SW 1271 (cell line): ENCODE measurements at places on chromosomes 6 and 20.

GRCh38 chr6:88301888-88302768 is 136.0 kb upstream of the CNR1 start:
- DNase-seq, result no peak

DNA sequence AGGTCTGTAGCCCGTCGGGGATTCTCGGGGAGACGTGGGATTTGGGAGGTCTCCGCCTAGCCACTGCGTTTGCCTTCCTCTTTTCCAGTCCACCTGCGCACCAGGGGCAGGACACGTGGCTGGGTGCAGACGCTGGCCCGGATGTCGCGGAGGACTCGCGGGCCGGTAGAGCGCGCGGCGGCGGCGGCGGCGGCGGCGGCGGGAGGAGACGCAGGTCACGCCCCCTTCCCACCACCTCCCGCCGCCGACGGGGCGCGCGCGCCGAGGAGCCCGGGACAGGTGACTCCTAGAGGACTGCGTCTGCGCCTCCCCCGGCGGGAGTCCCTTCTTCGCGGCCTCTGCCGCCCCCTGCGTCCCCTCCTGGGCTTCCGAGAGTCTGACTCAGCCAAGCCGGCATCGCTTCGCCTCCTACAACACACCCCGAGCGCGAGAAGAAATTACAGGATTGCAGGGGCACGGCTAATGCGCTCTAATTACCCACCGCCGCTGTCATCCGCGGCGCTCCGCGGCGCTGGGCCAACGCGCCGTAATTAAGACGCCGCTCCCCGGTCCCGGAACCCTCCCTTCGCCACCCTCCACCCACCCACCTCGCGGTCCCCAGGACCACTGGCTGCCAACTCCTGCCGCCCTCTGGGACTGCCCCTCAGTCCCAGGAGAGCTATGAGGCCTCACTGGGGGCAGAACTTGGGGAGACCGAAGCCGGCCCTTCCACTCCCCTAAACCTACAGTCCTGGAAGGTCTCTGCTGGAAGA is 124.5 kb downstream of the MRPL14 start:
- no peak for DNase-seq

- no peak for DNase-seq
Observed at GRCh38 chr20:45857882-45858216, 435 bp downstream of the ZSWIM3 start.

DNA sequence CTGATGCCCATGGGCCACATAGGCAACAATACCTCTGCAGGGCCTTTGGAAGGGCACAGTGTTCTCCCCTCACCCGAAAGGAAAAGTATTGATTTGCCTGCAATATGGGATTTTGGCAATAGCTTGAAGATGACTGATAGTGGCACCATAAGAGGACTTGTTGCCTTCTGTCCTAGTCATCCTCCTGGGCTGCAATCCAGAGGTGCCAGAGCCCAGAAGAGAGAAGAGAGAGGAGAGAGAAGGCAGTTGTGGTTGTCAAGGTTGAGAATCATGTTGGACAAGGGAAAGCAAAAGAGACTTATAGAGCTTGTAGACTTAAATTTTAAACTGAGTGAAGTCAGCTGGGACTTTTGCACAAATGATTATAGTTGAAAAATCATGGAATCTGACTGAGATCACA is 14.6 kb downstream of the HDGFL1 start:
- DNase-seq, result no peak

DNA sequence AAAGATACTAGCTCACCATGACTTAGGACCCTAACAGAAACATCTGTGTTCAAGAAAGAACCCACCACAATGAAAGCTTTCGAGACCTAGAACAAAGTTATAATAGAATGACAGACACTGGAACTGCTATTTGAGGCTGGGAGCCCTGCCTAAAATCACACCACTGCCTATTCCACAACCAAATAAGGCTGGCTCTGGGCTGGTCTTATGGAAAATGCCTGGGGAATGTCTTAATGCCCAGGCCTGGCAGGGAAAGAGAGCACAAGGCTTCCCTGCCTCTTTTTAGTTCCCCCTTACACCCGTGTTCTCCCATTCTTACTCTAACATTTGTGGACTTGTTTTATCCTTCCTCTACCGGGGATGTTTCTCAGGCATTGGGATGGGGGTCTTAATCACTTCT is 5.6 kb upstream of the METTL24 start:
- DNase-seq, result no peak

DNA sequence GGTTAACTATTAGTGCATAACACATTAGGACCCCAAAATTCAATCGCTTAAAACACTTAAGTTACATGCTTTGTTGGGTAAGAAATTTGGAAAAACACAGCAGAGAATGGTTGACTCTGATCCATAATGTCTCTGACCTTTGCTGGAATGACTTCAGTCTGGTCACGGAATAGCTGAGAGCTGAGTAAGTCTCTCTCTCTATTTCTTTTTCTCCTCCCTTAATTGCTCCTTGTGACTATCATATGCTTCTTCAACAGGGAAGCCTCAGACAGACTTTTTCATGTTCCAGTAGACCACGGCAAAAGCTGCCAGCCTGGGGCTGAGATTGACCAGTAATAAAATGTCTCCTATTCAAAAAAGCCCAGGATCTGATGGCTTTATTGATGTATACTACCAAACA is 4.8 kb downstream of the OR12D1 start:
- DNase-seq, result no peak

DNA sequence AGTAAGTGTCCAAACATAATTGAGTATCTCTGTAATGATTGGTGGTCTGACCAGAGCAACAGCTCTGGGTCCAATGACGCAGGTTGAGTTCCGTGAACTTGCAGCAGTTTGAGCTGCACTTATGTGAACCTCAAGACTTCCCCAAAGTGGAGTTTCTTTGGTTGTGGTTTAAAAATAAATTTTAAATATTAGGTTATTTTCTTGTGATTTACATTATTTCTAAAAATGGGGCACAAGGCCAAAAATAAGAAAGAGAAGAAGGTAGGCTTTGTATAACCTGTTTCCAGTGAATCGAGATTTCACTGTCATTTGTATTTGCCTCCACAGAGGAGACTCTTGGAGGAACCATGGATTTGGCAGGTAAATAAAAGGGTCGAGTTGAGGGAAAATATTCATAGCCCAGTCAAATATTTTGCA is 166.4 kb upstream of the ZNF217 start:
- no peak for DNase-seq

DNA sequence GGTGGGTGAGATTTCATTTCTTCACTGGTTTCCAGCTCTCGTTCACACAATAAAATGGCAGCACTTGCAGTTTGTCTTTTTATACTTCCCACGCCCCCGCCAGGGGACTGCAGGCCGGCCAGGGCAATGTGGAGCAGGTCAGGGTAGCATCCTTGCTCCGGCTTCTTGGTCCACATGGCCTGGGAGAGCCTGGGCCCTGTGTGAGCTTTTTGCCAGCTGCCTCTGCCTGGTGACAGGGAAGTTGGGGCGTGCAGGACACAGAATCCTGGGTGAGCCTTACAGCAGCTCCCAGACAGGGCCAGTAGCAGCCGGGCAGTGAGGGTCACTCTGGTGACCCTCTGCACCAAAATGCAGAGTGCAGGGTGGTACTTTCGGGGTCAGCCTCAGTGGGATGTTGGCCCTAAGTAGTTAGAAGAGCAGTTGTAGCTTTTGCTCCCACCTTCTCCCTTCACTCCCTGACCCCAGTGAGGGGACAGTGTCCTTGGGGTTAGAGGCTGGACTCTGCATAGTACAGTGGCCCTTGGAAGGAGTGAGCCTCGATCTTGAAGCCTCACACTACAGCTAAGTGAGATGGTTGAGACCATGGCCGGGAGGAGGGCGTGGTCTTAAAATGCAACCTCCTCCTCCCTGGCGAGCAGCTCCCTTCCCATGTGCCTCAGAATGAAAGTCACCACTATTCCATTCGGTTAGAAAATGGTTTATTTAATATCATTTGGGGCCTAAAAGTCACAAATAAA is 23.8 kb downstream of the PYGB start:
- DNase-seq, result no peak

DNA sequence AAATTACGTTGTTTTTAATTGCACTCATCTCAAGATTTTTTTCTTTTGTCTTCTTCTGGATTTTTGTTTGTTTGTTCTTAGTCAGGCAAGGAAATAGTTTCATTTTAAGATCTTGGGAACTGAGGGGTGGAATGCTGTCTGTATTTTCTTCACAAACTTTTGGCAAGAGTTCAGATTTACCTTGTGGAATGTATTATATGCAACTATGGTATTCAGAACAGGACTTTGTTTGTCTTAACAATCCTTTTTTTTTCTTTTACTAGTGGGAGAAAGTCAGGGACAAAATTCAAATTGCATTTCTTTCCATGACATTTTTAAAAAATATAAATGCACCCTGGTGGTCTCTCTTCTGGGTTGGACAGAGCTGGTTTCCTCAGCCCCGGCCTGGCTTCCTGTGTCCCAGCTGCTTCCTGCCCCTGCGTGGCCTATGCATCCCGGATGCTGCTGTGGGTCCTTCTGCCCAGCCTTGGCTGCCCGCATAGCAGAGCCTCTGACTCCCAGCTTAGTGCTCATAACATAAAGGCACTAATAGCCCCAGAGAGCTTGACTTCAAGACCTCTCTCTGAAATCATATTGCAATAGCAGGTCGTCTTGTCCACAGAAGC is 520.7 kb downstream of the QKI start:
- no peak for DNase-seq

- DNase-seq, result no peak
Observed at GRCh38 chr6:37838219-37838921, 18.8 kb downstream of the ZFAND3 start.

GRCh38 chr20:35947907-35948306 is 6.4 kb downstream of the SCAND1 start:
- DNase-seq, result no peak

- DNase-seq, result no peak
Observed at GRCh38 chr20:14775778-14776177, 438.4 kb upstream of the FLRT3 start.

DNA sequence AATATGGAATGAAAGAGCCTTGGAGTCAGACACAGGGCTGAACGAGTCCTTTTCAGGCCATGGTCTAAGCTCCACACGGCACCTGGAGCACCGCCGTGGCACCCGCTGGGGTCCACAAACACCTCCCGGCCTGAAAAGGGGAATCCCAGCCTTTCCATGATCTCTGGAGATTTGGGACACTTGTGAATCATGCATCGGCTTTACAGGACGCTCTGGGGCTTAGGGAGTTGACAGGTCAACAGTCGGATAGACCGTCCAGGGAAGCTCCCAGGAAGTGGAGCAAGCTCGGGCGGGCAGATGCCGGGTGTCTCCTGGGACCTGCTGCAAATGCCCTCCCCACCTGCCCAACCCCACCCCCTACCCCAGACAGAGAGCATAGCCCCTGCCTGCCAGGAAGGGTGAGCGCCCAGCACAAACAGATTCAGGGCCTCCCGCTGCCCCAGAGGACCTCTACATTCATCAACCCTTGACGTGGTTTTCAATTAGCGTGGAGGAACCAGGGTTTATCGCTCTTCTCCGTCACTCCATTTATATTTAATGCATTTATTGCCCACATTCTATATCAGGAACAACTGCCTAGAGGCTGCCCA is 53.6 kb downstream of the YTHDF1 start:
- no peak for DNase-seq

DNA sequence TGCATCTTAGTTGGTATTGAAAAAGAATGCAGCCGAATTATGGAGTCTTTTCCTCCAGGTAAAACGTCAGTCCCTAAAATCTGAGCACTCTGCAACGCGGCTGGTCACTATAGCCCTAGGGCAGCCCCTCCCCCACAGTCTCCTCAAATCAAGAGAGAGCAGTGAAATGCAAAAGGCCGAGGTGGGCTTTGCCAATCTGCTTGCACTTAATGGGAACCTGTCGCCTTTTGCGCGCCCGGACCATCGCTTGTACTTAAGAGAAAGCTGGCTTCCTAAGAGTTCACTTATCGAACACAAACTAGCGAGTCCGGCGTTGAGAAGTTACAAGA is 447 bp downstream of the MCM3 start:
- DNase-seq, result no peak

- no peak for DNase-seq
Observed at GRCh38 chr6:41813469-41813868, 26.0 kb downstream of the TOMM6 start.

DNA sequence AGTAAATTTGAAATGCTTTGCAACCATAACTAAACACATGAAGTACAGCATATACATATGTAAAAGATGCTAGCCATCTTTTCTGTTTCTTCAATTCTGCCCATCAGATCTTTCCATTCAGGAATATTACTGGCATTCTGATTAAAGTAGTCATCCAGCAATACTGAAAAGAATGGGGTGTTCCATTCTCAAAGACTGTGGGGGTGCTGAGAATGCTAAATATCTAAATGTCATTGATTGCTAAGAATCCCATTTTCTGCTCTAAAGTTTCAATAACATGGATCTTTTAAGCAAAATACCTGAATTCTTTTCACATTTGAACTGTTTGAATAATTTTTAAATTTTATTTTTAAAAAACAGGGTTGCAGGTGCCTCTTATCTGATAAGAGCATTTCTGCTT is 6.2 kb downstream of the RSPO3 start:
- no peak for DNase-seq

GRCh38 chr20:57130160-57130772 is 136.2 kb downstream of the BMP7 start:
- DNase-seq, result no peak

GRCh38 chr20:4320291-4320690 is 304.9 kb upstream of the RNF24 start:
- DNase-seq, result no peak

DNA sequence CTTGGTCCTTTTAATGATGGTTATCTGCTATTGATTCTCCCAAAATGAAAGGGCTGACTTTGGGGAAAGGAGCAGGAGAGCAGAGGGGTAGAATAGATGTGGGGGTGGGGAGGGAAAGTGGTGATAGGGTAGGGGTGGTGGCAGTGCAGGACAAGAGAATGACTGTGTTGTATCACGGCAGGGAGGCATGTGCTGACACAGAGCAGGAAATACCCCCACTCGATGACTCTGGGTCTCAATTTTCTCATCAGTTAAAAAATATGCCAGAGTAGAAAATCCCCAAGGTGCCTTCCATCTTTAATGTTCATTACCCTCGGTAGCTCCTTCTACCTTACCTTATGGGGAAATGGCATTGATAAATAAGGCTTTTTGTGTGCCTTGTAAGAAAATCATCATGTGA is 79.0 kb upstream of the ATXN1 start:
- DNase-seq, result no peak

DNA sequence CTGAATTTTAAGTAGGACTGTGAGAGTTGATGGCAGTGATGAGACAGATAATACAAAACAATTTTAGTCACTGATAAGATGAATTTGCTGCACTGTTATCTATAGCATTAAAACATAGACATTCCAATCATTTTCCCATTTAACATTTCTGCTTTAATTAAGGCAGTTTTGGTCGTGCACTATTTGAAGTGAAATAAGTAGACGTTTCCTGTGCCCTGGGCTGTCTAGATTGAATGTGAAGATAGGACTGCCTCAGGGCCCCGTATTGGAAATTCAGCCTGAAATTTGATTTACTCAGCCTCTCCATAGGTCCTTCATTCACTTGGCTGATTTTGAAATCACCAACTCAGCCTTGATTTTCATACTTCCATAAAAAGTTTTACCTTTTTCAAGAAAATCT is 48.3 kb downstream of the ARID1B start:
- no peak for DNase-seq

- no peak for DNase-seq
Observed at GRCh38 chr20:16224836-16225235, 348.4 kb downstream of the KIF16B start.

GRCh38 chr6:169726963-169727362 is 2.7 kb upstream of the PHF10 start:
- DNase-seq, result no peak

GRCh38 chr6:136365776-136366354 is 76.2 kb upstream of the BCLAF1 start:
- no peak for DNase-seq
